ENCODE measurements at places on chromosomes 7 and 10.

DNA sequence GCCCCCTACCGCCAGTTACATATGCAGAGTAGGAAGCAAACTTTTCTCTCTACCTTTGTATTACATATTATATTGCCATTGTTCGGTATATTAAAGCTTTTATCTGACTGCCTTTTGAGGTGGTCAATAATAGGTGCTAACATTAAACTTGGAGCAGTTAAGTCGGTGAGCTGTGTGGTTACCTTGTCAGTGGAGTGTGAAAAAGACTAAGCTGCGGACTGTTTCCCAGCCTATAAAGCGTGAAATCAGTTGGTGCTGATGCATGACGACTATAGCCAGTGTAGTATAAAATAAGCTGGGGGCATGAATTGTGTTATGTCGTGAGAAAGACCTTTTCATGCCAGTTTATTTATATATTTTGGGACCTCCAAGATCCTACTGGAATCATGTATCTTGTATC lies 33.7 kb downstream of the R3HCC1L start:
- DNase-seq = no peak

- DNase-seq = peak; percentile 62
These were observed 2.0 kb upstream of the HOXA2 start for GRCh38 chr7:27104341-27105058.

DNA sequence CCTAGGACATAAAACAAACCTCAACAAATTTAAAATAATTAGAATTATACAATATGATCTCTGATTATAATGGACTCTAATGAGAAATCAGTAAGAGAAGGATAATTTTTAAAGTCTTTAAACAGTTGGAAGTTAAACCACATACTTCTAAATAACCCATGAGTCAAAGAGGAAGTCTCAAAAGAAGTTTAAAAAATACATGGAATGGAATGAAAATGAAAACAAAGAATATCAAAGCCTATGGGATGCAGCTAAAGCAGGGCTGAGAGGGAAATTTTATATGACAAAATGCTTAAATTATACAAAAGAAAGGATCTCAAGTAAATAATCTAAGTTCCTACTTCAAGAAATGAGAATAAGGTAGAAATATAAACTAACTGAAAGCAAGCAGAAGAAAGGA lies 460.5 kb downstream of the RPS24 start:
- no peak for DNase-seq

- DNase-seq = no peak
These were observed 247.4 kb downstream of the PTEN start for GRCh38 chr10:88110822-88111221.

GRCh38 chr7:155803418-155804376 lies 8.6 kb downstream of the SHH start:
- DNase-seq = no peak

- peak; percentile 100 for DNase-seq
These were observed 144.4 kb downstream of the TES start for GRCh38 chr7:116354546-116355423.

GRCh38 chr10:47031211-47031900 lies 120.1 kb downstream of the PTPN20 start:
- DNase-seq = peak; percentile 23

GRCh38 chr10:4488904-4489303 lies 337.1 kb upstream of the AKR1E2 start:
- no peak for DNase-seq

DNA sequence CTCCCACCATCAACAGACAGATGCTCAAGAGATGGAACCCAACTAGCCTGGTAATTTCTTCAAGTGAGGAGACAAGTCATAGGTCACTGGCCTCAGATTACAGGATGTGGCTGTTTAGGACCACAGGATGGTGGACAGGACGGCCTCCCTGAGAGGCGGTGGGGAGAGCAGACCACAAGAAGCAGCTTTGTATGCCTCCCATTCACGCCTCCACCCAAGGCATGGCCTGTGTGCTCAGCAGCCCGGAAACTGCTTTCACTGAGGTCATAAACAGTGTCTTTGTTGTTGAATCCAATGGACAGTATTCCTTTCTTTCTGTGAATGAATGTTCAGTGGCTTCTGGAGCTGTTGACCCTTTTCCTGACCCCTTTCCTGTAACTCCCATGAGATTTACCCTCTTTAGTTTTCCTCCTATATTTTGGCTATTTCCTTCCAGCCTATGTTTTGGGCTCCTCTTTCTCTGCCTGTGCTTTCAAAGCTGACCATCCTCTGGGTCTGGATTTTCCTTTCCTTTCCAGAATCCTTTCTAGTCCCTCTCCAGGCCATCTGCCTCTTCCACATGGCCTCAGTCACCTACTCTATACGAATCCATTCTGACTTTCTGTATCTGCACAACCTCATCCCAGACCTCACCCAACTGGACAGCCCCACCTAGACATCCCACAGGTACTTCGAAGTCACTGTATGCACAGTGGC lies 32.4 kb upstream of the INPP5F start:
- no peak for DNase-seq

- DNase-seq = no peak
These were observed 60.4 kb downstream of the C10orf105 start for GRCh38 chr10:71659111-71659634.

DNA sequence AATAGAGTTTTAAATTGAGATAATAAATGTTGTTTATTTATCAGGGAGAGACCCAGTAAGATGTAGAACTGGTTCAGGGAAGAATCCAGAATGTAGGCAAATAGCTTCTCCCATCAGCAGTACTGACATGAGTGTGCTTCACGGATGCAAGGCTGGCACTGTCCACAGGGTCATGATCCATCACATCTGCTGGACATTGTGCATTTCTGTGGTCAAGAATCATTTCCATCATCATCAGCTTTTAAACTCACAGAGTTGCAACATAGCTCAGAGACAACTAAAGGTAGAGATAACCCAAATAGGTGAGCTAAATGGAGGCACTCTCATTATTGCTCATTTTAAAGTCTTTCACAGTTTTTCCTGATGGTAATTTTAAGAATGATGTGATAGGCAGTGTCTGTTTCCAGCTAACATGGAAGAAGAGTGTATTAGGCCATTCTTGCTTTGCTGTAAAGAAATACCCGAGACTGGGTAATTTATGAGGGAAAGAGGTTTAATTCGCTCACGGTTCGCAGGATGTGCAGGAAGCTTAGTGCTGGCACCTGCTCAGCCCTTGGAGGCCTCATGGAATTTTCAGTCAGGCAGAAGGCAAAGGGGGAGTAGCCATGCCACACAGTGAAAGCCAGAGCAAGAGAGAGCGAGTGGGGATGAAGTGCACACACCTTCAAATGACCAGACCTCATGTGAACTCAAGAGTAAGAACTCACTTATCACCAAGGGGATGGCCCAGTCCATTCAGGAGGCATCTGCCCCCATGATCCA lies 80.8 kb downstream of the INPP5A start:
- DNase-seq = peak; percentile 75

DNA sequence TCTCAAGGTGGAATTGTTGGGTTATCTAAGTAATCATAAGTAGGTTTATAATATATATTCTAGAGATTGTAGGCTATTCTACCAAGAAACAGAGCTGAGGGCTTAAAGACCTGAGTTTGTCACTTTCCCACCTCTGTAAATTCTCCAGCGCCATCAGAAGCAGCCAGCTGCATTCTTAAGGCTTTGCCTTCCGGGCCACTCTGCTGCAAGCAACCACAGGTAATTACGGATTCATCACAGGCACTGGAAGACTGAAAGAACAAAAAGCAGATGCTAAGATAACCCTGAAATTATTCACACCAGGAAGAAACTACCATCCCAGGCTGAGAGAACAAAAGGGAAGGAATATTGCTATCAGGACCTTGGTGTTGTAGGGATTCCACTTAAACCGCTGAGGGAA lies 137.8 kb upstream of the JCAD start:
- no peak for DNase-seq

- no peak for DNase-seq
These were observed 17.8 kb upstream of the CH25H start for GRCh38 chr10:89224739-89225443.

DNA sequence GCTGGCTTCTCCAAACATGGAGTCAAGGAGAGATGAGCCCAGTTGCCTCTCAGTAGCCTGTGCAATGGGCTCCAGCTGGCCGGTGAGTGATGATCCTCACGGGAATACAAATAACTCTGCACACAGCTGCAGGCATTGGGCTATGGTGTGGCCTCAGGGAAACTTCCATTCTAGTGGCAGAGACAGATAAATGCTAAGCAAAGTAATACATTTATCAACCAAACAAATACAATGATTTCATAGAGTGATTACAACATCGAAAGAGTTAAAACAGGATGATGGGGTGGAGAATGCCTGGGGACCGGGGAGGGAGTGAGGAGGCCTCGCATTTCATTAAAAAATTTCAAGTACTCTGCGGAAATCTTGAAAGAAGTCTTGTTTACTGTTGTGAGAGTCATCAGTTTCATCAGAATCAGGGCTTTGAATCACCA lies 15.0 kb upstream of the AKR1B1 start:
- DNase-seq = peak; percentile 81

Measured in amniotic epithelial cell (primary cell).